Fibroblast of pulmonary artery (primary cell): ENCODE measurements at places on chromosomes 2 and 18.

- no peak for DNase-seq
These were observed 116.0 kb downstream of the CDC42EP3 start for GRCh38 chr2:37555457-37555856.

DNA sequence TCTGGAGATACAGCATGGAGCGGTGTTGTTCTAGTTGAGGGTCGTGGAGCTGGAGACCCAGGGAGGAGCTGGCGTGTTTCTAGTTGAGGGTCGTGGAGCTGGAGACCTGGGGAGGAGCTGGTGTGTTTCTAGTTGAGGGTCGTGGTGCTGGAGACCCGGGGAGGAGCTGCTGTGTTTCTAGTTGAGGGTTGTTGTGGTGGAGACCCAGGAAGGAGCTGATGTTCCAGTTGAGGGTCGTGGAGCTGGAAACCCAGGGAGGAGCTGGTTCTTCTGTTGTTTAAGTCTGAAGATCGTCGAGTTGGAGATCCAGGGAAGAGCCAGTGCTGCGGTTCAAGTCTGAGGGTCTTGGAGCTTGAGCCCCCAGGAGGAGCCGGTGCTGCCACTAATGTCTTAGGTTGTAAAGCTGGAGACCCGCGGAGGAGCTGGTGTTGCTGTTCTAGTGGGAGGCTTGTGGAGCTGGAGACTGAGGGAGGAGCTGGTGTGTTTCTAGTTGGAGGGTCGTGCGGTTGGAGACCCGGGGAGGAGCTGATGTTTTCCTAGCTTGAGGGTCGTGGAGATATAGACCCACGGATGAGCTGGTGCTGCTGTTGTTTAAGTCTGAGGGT, 155.3 kb downstream of the RTP5 start:
- DNase-seq: no peak

DNA sequence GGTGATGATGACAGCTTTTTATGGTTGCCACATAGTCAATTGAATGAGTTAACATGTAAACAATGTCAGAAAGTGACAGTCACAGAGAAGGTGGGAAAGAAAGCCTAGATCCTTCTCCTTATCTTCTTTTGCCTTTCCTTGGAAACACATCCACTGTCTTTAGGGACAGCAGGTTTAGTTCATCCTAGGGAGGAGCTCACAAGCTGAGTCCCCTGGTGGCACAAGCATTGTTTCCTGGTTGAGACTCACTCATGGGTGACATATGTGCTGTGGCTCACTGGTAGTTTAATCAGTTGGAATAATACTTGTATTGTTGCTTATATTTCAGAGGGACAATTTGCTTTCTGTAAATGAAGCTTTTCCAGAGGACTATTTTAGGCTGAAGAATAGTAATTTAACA, 598.5 kb downstream of the CNTNAP5 start:
- DNase-seq: no peak

- DNase-seq: no peak
These were observed 42.9 kb downstream of the ARHGEF33 start for GRCh38 chr2:38932586-38932985.

DNA sequence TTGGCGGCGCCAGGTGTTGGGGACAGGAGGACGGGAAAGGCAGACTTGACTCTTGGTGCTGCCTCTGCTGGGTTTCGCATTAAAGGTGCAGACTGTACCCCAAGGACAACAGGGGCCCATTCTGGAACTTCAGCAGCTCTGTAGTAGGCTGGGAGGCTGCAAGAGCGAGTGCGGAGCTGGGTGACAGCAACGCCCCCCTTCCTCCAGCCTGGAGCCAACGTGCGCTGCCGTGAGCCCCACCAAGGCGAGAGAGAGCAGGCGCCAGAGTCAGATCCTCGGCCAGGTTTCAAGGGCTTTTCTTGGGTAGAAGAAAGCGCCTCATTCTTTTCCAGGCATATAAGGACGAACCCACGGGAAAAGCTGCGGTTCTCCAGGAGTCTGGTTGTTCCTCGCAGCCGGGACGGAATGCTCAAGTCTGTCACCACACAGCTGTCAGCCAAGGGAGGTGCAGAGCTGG, 1.9 kb downstream of the DOK6 start:
- DNase-seq: no peak

DNA sequence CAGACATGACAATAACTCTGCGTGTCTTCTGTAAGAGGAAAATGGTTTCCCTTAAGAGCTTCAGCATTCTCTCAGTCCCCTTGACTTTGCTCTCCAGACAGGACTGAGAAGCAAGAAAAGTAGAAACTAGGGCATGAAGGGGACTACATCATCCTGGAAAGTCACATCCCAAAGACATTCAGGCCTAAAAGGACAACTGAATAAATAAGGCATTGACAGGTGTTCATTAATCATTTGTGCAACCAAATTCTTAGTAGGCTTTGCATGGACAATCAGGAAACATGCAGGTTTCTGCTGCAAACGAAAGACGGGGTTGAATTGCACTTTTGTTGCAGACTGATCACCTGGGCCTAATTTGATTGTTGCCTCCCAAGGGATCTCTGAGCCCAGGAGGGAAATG, 1.2 kb upstream of the SGPP2 start:
- DNase-seq: no peak

- no peak for DNase-seq
These were observed 141.5 kb upstream of the HAAO start for GRCh38 chr2:42933824-42934254.

GRCh38 chr2:44169155-44169898, 652 bp downstream of the PPM1B start:
- peak; percentile 48 for DNase-seq
